ENCODE measurements at places on chromosomes 4 and X.

DNA sequence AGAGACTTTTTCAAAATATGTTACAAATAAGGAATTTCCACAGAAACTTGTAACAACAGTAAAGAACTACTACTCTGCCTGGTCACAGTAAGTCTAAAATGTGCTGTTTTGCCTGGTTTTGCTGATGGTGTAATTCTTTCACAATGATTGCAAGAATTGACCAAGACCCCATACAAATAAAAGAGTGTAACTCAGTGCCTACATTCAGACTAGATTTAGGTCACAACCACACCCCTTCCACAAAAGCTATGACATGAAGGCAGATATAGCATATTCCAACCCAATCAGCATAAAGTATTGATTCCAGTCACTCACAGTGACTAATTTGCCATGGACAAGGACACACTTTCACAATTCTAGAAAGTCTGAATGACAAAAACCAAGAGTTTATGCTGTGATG is 53.7 kb upstream of the TMPRSS11F start:
- DNase-seq = no peak

- no peak for DNase-seq
Measured at GRCh38 chr4:167185465-167185864, 48.8 kb downstream of the SPOCK3 start.

- DNase-seq = no peak
Measured at GRCh38 chr4:154305616-154306015, 186.0 kb downstream of the DCHS2 start.

DNA sequence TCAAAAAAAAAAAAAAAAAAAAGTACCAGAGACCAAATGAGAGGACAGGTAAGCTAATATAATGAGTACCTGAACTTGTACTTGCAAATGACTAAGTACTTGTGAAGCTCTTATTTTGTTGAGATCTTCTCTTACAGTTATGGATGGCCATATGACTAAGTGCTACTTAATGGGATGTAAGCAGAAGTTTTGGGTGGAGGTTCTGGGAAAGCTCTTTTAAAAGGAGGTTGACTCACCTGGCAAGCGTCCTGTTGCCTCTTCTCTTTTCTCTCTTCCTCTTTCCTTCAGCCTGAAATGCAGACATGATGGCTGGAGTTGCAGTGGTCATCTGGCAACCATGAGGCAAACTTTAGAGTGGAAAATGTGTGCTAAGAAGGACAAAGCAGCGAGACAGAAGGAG is 36.9 kb upstream of the MED14 start:
- DNase-seq = no peak

DNA sequence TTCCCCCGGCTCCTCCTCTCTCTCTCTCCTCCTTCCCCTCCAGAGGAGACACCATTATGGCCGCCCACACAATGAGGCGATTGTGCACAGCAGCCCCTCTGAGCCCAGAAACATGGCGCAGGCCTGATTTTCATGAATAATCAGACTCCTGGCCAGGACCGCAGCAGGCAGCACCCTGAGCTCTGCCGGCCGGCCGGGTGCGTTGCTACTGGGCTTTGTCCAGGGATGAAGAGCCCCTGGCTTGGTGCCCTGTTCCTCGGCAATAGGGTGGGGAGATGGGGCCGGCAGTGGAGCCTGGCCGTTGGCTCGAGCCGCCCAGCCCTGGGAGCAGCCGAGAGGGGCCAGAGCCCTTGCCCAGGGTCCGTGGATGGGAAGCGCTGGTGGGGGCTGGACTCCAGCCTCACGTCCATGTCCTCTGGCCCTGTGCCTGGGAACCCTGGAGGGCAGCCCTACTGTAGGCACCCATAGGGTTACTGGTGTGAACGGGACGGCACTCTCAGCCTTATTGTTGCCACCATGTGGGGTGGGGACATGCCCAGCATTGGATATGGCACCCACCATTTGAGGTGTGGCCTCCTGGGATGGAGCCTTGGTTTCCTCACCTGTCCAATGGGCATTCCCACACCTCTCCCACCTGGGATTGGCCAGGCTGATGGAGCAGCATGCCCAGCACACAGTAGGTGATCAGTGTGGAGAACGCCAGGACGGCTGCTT is 103.0 kb downstream of the SORCS2 start:
- no peak for DNase-seq

DNA sequence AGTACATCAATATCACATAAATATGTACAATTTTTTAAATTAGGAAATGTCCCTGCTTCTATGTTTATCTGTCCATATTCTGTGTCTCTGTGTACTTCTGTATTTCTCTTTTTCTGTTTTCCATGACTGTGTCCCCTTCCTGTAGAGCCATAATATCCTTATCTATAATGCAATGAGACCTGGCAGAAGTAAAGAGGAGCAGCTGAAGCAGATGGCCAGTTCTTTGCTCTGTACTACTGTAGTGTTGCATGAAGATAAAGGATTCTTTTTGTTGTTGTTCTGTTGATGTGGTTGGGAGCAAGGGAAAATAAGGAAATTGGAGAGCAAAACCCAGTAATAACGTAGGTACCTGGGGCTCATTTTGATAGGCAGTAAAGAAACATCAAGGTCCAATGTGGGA is 301.7 kb downstream of the ADGRL3 start:
- DNase-seq = no peak

DNA sequence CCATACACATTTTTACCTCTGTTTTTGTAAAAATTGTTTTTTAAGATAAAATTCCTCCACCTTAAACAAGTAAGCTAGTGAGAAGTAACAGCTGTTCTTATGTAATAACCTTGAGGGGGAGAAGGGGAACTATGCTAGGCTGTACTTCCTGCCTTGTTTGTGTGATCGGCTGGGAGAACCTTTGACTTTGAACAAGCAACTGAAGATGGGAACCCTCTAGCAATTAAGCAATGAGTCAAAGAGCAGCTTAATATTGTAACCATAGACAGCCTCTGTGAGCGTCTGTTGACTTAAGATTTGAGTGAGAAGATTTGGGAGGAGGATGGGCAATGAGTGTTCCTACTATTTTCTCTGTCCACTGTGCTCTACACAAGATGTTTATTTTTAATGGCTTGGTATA is 135.1 kb downstream of the SCLT1 start:
- DNase-seq = peak; percentile 41

- no peak for DNase-seq
Measured at GRCh38 chr4:83438719-83439118, 16.9 kb downstream of the HELQ start.

DNA sequence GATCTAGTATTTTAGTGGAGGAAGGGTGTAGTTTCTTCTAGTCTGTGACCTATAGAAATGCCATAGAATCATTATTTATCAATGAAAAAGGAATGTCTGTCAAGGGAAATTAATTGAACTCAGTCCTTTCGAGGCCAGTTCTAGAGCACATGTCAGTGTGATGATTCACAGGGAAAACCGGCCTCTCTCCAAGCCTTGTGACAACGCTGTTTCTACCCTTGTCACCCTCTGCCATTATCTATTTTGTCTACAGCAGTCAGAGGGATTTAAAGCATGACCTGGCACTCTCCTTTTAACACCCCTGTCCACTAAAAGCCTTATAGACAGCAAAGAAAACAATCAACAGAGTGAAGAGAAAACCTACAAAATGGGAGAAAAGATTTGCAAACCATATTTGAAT is 119.8 kb downstream of the DRD5 start:
- no peak for DNase-seq
